ENCODE measurements at places on chromosomes 16 and 17.

DNA sequence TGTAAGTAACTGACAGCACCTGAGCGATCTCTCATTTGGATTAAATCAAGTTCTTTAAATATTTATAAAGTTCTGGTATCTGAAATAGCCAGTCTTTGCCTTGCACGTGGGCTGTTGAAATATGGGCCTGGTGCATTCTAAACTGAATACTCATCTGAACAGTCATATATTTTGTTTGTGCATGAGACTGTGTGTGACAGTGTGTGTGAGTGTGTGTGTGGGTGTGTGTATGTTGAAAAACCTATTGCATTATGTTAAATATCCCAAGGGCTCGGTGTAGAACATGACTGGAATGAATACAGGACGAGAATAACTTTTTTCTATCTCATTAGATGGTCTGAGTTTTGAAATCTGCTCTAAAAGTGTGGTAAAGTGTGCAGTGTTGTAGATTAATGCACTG is 82.4 kb upstream of the TOX3 start:
- no peak for DNase-seq

- no peak for DNase-seq
Measured at GRCh38 chr17:72545766-72546165, 424.9 kb downstream of the SOX9 start.

DNA sequence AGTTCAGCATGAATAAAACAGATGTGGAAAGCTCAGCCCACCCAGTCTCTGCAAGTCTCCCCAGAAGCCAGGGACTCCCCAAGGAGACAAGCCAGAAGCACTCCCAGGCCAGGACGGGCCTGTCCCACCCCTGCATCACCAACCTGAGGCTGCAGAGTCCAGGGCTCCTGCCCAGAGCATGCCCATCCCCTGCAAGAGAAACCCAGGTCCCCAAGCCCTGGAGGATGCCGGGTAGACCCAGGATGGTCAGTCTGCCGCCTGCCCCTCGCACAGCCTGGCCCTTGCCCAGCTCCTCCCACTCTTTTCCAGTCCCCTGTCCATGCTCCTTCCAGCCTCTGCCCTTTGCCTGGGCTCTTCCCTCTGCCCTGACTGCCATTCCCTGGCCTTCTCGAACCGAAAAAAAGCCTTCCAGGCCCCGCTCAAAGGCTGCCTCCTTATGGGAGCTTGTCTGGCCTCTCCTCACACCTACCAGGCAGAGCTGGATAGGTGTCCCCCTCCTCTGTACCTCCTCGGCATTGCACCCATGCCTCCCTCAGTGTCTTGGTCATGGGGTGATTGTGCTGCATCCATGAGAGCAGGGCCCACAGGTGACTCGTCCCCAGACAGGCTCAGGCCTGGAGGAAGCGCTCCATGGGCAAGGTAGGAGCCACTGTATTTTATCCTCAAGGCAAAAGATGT is 44.8 kb downstream of the BEAN1 start:
- DNase-seq = no peak

- DNase-seq = no peak
Measured at GRCh38 chr17:74607221-74607620, 15.1 kb upstream of the CD300LD start.
